ENCODE measurements at places on chromosomes 2 and 18. TPM values are rescaled to one million over a fixed set of nuclear protein-coding genes. Genes with fewer than 3 reads are reported as not detected.

DNA sequence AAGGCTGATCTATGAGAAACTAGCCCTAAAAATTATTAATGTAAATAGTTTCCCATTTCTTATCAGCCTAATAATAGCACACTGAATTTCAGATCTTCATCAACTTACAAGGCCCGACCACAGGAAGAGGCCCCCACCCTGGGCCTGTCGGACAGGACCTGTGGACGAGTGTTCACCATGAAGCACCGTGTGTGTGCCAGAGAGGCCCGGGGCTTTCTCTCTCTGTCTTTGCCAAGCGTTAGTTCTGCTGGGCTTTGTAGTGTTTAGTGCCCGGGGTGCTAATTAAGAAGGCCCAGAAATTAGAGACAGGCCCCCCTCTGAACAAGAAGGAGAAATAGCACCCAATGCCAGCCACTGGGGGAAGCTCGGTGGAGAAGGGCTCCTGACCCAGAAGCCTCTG is 265.7 kb downstream of the TWIST2 start:
- no peak for DNase-seq

KCNIP3 gene
- total RNA-seq, result 3.8 TPM

GRCh38 chr2:8533923-8534322 is 147.9 kb upstream of the ID2 start:
- DNase-seq, result no peak

MAPK4 gene
- not detected for total RNA-seq

DNA sequence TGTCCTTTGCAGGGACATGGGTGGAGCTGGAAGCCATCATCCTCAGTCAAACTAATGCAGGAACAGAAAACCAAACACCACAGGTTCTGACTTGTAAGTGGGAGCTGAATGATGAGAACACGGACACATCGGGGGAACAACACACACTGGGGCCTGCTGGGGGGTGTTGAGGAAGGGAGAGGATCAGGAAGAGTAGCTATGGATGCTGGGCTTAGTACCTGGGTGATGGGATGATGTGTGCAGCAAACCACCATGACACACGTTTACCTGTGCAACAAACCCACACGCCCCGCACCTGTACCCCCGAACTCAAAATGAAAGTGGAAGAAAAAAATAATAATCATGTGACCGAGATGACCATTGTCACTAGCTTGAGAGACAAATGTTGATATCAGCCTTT is 114.7 kb downstream of the NDUFA10 start:
- DNase-seq, result peak; percentile 39

GRCh38 chr2:159118115-159118858 is 149.8 kb downstream of the TANC1 start:
- DNase-seq, result no peak

Data from mesenteric fat pad (tissue), 1 donor.